Naive B cell (primary cell): ENCODE measurements at places on chromosomes 3 and 15. TPM values are rescaled to one million over a fixed set of nuclear protein-coding genes. Genes with fewer than 3 reads are reported as not detected.

The RTP3 gene
- polyA plus RNA-seq: not detected

The SOX14 gene
- not detected for polyA plus RNA-seq

The BOC gene
- not detected for polyA plus RNA-seq

The RBPMS2 gene
- 0.64 TPM for polyA plus RNA-seq

The CSPG4 gene
- 0.07 TPM for polyA plus RNA-seq

The GUCA1C gene
- polyA plus RNA-seq: not detected

The GNAT1 gene
- not detected for polyA plus RNA-seq

The KBTBD13 gene
- polyA plus RNA-seq: not detected

The AP3B2 gene
- polyA plus RNA-seq: 0.30 TPM

The POPDC2 gene
- polyA plus RNA-seq: 2.2 TPM

The RAD18 gene
- polyA plus RNA-seq: 20.6 TPM

The TBC1D21 gene
- not detected for polyA plus RNA-seq

The GPR156 gene
- not detected for polyA plus RNA-seq

The MINAR1 gene
- not detected for polyA plus RNA-seq

The RGMA gene
- polyA plus RNA-seq: not detected

The NMNAT3 gene
- 2.7 TPM for polyA plus RNA-seq

The IL12A gene
- 4.2 TPM for polyA plus RNA-seq

The CCDC39 gene
- polyA plus RNA-seq: not detected

The GOLGA8R gene
- polyA plus RNA-seq: 0.37 TPM

The GP5 gene
- polyA plus RNA-seq: not detected

The HLTF gene
- 26.1 TPM for polyA plus RNA-seq

The FOXL2NB gene
- polyA plus RNA-seq: not detected

The ZNF660 gene
- 1.2 TPM for polyA plus RNA-seq

The PYGO1 gene
- not detected for polyA plus RNA-seq

The PLCB2 gene
- polyA plus RNA-seq: 11.4 TPM

The GRK7 gene
- polyA plus RNA-seq: not detected

The CKMT1A gene
- polyA plus RNA-seq: not detected

The KCNH8 gene
- 5.8 TPM for polyA plus RNA-seq

The RAB43 gene
- 8.9 TPM for polyA plus RNA-seq

The ZNF662 gene
- polyA plus RNA-seq: not detected

The MKRN3 gene
- not detected for polyA plus RNA-seq

The OCA2 gene
- polyA plus RNA-seq: not detected

The IFRD2 gene
- polyA plus RNA-seq: 54.0 TPM

The RASA2 gene
- 54.2 TPM for polyA plus RNA-seq

The CD80 gene
- polyA plus RNA-seq: 0.60 TPM

The FAM131A gene
- polyA plus RNA-seq: 4.0 TPM

The POU1F1 gene
- not detected for polyA plus RNA-seq

The DBR1 gene
- polyA plus RNA-seq: 14.3 TPM

The CFAP91 gene
- not detected for polyA plus RNA-seq

The GP9 gene
- polyA plus RNA-seq: 2.0 TPM

The RTP1 gene
- polyA plus RNA-seq: not detected

The EEF1AKMT4 gene
- polyA plus RNA-seq: 2.1 TPM

The OR5AC2 gene
- not detected for polyA plus RNA-seq

The GOLGA6L7 gene
- polyA plus RNA-seq: not detected

The ROBO2 gene
- not detected for polyA plus RNA-seq

The CACNA2D2 gene
- not detected for polyA plus RNA-seq

The CEMIP gene
- 0.12 TPM for polyA plus RNA-seq

The IVD gene
- 34.3 TPM for polyA plus RNA-seq

The CCR9 gene
- 1.3 TPM for polyA plus RNA-seq

The TRNT1 gene
- 29.8 TPM for polyA plus RNA-seq

The TGM5 gene
- not detected for polyA plus RNA-seq

The SV2B gene
- polyA plus RNA-seq: not detected

The TEX55 gene
- polyA plus RNA-seq: not detected

The CCDC191 gene
- 5.9 TPM for polyA plus RNA-seq

The IQCH gene
- polyA plus RNA-seq: not detected

The SIDT1 gene
- 47.1 TPM for polyA plus RNA-seq

The SLC9C1 gene
- not detected for polyA plus RNA-seq
